A549 treated with RU486 at 1 μM for 4 hours (cell line): ENCODE measurements at places on chromosomes 16 and 17. TPM values are rescaled to one million over a fixed set of nuclear protein-coding genes. Genes with fewer than 3 reads are reported as not detected.

Gene PABPN1L
- not detected in 5 replicates for total RNA-seq

Gene ABCC6
- 0.93 to 1.5 TPM (median 1.1 TPM) in 5 replicates for total RNA-seq

Gene TRPV3
- total RNA-seq: 0.22 to 0.34 TPM (median 0.31 TPM) in 5 replicates

Gene OSGIN1
- total RNA-seq: 25.8 to 55.8 TPM (median 33.7 TPM) in 5 replicates

Gene GGT6
- total RNA-seq: 0.35 TPM in 1 of 5 replicates, not detected in the others
